ENCODE measurements at places on chromosomes 3 and 15.

DNA sequence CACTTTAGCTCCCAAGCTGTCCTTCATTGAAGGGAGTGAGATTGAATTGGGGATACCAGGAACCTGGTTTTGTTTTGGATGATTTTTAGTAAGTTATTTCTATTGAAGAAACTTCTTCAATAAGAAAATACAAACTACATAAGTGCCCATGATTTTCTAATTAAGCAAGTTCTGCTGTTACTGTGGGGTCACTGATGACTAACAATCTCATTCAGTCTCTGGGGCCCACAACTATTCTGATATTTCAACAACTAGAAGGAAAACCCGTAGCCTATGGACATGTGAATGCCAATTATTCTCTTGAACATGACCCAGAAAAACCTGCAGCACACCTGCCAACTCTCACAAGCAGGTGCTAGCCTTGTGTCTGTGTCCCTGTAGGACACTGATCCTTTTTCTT is 184.6 kb downstream of the DCLK3 start:
- no peak for DNase-seq

DNA sequence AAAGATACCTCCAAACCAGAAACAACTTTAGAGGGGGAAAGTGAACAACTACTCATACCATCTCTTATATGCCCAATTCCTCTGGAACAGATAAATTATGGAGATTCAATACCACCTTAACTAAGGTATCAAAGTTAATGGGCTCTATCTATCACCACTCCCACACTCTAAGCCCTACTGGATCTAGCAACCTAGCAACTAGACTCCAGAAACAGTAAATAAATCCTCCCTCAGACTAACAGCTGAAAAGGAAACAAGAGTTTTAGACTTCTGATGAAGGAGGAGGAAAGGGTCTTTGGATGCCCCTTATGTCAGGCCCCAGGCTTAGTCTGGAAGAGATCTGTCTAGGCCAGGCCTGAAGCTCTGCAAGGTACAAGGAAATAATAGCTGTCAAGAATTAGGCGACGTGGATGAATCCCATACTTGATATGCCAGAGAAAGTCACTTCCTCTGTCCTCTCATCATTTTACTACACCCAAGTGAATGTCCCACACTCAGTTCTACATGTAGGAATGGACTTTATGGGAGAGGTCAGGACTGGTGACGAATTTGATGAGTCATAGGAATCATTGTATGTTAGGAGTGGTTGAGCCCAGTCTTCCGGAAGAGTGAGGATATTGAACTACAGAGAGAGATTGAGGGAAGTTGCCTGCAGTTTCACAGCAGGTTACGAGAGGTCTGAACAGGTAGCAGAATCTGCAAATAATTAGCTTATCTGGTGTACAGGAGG is 113.8 kb downstream of the AKAP13 start:
- no peak for DNase-seq

GRCh38 chr15:60751985-60752952 is 273.3 kb upstream of the ICE2 start:
- DNase-seq = no peak

DNA sequence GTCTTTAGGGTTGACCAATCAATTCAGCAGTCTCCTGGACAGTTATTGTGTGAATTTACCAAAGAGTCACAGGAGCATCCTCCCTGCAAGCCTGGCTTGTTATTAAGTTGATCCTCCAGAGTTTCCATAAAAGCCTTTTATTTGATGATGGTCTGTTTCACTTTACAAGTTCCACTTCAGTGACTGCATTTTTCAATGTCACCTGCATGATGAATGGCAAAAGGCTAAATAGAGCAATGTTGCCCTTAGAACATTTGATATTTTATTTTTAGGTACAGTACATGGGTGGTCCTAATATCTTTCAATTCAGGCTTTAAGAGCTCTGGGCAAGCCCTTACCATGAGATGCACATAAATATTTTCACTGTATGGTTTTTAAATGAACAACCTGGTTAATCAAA is 22.6 kb downstream of the GUCA1C start:
- DNase-seq = no peak

DNA sequence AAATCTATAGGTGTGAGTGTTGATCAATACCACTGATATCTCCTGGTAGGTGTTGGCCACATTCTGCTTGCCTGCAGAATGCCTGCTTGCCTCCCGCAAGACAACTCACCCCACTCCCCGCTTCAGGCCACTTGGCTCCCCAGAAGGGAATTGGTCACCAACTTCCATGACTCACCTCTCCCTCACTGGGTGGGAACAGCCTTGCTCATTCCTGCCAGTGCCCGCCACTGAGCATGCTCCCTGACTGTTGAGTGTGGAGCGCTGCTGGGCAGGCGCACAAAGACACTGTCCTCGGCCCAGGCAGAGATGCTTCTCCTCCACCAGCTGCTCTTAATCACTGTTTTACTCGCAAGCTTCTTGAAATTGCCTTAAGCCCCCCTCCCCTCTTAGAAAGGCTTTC is 57.3 kb upstream of the PPP2R3A start:
- DNase-seq = no peak

- no peak for DNase-seq
Measured at GRCh38 chr3:168288511-168289401, 193.0 kb upstream of the GOLIM4 start.

DNA sequence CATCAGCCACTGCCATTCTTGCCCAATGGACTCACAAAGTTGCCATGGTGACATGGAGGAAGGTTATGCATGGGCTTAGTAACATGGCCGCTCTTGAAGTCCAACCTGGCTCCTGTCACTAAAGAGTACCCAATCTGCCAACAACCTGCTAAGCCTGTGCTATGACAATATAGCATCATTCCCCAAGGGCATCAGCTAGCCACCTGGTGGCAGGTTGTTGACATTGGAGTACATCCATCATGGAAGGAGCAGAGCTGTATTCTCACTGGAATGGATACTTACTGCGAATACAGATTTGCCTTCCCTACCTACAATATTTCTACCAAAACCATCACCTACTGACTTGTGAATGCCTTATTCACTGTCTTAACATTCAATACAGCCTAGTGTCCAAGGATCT is 138.9 kb upstream of the RORA start:
- DNase-seq = no peak

DNA sequence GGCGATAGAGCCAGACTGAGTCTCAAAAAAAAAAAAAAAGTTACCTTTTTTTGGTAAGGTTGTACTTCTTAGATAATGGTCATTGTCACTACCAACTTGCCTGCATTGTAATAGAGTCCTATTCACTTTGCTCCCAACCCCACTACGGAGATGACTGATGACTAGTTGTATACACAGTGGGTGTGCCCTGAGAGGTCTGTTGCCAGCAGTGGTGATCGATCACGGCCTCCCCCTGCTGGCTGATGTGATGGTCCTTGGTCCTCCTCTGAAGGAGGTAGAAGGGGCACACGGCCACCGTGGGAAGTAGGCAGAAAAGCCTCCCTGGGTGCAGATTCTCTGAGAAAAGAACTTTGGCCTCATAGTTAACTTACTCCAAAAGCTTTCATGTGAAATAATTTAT is 10.7 kb downstream of the GCNT3 start:
- DNase-seq = no peak

Measured in D721Med (cell line).